ENCODE measurements at places on chromosomes 3 and 15.

DNA sequence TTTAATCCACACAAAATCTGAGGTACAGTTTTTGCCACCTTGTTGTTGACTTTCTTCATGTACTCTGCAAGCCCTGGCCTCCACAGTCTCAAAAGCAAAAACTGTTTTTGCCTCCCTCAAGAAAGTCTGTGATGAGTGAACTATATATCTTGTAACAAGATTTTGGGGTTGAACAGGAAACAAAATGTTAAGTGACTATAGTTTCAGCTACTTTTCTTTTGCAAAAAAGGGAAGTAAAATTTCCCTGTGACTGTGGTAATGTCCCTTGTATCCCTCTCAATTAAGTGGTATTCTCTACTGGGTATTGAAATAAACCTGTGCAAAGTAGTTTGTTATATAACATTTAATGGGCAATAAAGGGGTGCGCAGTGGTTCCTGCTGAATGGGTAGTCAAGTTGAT is 21.3 kb upstream of the SCAANT1 start:
- DNase-seq = no peak

GRCh38 chr3:73365756-73366397 is 258.9 kb downstream of the PDZRN3 start:
- no peak for DNase-seq

- no peak for DNase-seq
Measured at GRCh38 chr3:66467996-66468735, 32.7 kb downstream of the LRIG1 start.

- DNase-seq = no peak
Measured at GRCh38 chr3:127612966-127613365, 14.8 kb downstream of the MCM2 start.

- DNase-seq = no peak
Measured at GRCh38 chr3:102484363-102484762, 49.5 kb downstream of the ZPLD1 start.

- peak; percentile 44 for DNase-seq
Measured at GRCh38 chr3:4977001-4977852, 2.0 kb upstream of the BHLHE40 start.

All from stimulated activated CD4-positive, alpha-beta T cell treated with anti-CD3 and anti-CD28 coated beads, Interleukin-12 subunit alpha, Interleukin-12 subunit beta, amount 100 ng/mL, for 4 hours (primary cell).